ENCODE measurements at places on chromosomes 2 and 18. TPM values are rescaled to one million over a fixed set of nuclear protein-coding genes. Genes with fewer than 3 reads are reported as not detected.

DSG4 gene
- not detected for total RNA-seq

DNA sequence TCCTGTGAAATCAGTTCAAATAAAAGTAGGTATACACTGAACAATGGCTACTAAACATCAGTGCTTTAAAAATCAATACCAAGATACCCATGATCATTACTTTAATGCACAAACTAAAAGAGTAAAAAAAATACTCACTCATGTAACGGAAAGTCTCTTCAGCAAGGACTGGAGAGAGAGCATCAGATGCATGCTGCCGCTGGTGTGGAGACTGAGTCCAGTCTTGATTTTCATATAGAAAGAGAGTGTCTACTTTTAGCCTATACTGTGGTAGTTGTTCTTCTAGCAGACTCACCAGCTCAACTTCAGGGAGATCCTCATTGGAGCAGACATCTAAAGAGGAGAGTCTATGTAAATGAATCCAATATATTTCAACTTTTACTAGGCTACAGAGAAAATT lies 44.0 kb downstream of the TRAK2 start:
- DNase-seq = no peak

- no peak for DNase-seq
Measured at GRCh38 chr18:47756364-47757016, 174.0 kb downstream of the SMAD2 start.

GRCh38 chr2:47653902-47654789 lies 128.8 kb upstream of the MSH6 start:
- no peak for DNase-seq

DNA sequence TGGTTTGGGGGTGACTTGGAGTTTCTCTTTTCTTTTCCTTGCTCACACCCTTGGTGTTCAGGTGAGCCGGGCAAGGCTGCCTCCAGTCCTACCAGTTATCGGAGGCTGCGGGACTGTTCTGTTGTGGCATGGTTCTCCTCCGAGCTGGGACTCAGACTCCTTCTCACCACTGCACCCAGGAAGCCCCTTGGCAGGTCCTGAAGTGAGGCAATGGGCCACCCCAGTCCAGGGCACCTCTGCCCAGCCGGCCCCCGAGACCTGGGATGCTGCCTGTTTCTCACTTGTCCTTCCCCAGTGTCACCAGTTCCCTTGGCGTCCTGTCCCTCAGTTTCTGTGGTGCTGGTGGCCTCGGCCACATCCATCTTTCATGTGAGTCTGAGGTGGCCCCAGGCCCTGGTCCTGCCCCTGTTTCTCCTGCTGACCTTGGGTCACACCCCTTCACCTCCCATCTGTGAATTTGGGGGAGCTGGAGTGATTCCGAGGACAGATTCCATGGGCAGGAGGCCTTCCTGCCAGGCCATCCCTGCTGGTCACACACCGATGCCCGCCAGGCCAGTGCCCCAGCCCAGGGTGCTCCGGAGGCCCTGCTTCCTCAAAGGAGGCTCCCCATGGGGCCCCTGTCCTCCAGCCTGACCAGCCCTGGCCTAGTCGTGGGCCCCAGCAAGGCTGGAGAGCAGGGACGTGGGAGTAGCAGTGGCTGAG lies 6.6 kb upstream of the KLHL30 start:
- DNase-seq = no peak

All from occipital lobe (tissue), 3 donors.